ENCODE measurements at places on chromosomes 1 and 21. TPM values are rescaled to one million over a fixed set of nuclear protein-coding genes. Genes with fewer than 3 reads are reported as not detected.

RBM11 gene
- total RNA-seq = 1.4 TPM

PRAMEF9 gene
- total RNA-seq = not detected

GART gene
- total RNA-seq = 74.2 TPM

RABGAP1L gene
- total RNA-seq = 115 TPM

CD1E gene
- not detected for total RNA-seq

CLCNKB gene
- total RNA-seq = 1.9 TPM

CRYBG2 gene
- 0.54 TPM for total RNA-seq

ANGPTL1 gene
- 210 TPM for total RNA-seq

OR2L3 gene
- not detected for total RNA-seq

RGS7 gene
- total RNA-seq = 0.27 TPM

GRCh38 chr1:10986525-10986890 is 25.9 kb upstream of the TARDBP start:
- H3K27ac ChIP-seq = no peak overlapping the region
- H3K27me3 ChIP-seq = no peaks in the 10 kb centered on the region

DNA sequence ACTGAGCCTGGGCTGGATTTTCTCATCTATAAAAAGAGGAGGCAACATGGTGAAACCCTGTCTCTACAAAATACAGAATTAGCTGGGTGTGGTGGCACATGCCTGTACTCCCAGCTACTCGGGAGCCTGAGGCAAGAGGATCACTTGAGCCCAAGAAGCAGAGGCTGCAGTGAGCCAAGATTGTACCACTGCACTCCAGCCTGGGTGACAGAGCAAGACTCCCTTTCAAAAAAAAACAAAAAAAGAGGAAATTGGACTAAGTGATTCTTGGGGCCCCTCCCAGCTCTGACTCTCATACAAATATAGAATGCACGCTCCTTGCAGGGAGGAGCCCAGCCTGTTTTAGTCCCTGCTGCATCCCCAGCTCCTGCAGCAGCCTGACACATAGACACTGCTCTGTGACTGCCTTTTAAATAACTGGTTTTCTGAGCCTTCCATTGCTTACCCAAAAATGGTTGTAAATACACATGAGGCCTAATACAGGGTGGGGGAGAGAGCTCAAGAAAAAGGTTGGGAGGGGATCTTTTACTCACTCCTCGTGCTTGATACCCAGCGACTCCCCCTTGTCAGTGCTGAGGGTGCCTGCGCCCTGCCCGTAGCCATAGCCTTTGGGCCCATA is 17.2 kb downstream of the CSRP1 start:
- H3K27me3 ChIP-seq = no peaks in the 10 kb centered on the region
- ATAC-seq = no peak
- H3K4me3 ChIP-seq = no peak overlapping the region
- peak overlapping the region; percentile 97 for H3K27ac ChIP-seq
- H3K4me1 ChIP-seq = peaks cover 100% of the 10 kb centered on the region

GRCh38 chr1:67540025-67540732 is 110.0 kb upstream of the SERBP1 start:
- no peaks in the 10 kb centered on the region for H3K4me1 ChIP-seq
- no peak for ATAC-seq
- no peaks in the 10 kb centered on the region for H3K27me3 ChIP-seq
- H3K4me3 ChIP-seq = no peak overlapping the region
- H3K36me3 ChIP-seq = no peaks in the 10 kb centered on the region

DNA sequence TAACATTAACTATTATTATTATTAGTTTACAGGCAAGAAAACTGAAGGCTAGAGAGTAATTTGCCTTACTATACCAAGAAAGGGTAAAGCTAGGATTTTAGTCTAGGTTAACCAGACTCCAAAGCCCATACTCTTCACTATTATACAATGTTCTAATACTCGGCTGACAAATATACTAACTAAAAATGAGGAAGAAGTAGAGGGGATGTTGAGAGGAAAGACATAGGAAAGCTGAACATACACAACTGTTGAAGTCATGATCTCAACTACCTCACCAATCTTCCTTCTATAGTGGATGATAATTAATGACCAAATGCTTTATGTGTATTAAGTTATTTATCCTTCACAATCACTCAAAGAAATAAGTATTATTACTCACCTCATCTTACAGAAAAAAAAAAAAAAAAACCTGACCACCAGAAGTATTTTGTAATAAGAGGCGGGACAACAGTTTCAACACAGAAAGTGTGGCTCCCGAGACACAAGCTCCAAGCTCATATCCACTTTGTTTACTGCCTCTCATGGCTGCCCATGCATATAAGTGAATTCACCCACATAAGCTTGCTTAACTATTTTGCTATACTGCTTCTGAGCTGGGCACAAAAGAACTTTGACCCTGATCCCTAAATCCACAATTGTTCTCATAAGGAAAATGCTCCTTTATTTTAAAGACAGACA is 78.0 kb downstream of the USP1 start:
- H3K4me1 ChIP-seq = no peaks in the 10 kb centered on the region
- ATAC-seq = no peak
- H3K36me3 ChIP-seq = no peaks in the 10 kb centered on the region
- H3K27ac ChIP-seq = no peak overlapping the region
- H3K4me3 ChIP-seq = no peak overlapping the region

GRCh38 chr1:181314959-181315358 is 168.4 kb upstream of the CACNA1E start:
- H3K27ac ChIP-seq = no peak overlapping the region
- H3K36me3 ChIP-seq = no peaks in the 10 kb centered on the region
- peaks cover 92% of the 10 kb centered on the region for H3K27me3 ChIP-seq
- peaks cover 19% of the 10 kb centered on the region for H3K4me1 ChIP-seq

- ATAC-seq = peak; percentile 76
- no peak overlapping the region for H3K4me3 ChIP-seq
- no peaks in the 10 kb centered on the region for H3K4me1 ChIP-seq
Observed at GRCh38 chr1:64823691-64824476, 79.0 kb downstream of the RAVER2 start.

GRCh38 chr1:55197099-55197498 is 18.1 kb downstream of the USP24 start:
- H3K27ac ChIP-seq = no peak overlapping the region
- H3K36me3 ChIP-seq = no peaks in the 10 kb centered on the region

- peaks cover 84% of the 10 kb centered on the region for H3K27me3 ChIP-seq
- no peaks in the 10 kb centered on the region for H3K4me1 ChIP-seq
- ATAC-seq = no peak
- H3K36me3 ChIP-seq = no peaks in the 10 kb centered on the region
- no peak overlapping the region for H3K27ac ChIP-seq
Observed at GRCh38 chr1:36689992-36690391, 207.3 kb upstream of the CSF3R start.

DNA sequence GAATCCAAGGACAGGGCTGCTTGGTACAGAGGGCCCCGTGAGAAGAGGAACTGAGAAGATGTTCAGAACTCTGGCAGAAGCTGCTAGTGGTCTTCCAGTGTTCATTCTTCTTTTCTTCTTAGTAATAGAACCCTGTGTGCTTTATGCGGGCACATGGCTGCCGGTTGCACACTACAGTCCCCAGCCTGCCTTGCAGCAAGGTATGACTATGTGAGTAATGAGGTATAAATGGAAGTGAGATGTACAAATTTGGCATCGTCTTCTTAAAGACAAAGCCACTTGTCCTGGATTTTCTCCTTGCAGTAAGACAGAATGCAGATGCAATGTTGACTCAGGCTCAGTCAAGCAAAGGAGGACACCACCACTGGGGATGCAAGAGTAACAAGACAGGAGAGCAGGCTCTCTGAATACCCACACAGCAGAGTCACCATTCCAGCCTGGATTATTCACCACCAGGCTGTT is 15.0 kb upstream of the ATP1B1 start:
- H3K27ac ChIP-seq = no peak overlapping the region
- H3K36me3 ChIP-seq = no peaks in the 10 kb centered on the region
- peaks cover 8% of the 10 kb centered on the region for H3K4me1 ChIP-seq
- H3K4me3 ChIP-seq = no peak overlapping the region
- no peak for ATAC-seq

DNA sequence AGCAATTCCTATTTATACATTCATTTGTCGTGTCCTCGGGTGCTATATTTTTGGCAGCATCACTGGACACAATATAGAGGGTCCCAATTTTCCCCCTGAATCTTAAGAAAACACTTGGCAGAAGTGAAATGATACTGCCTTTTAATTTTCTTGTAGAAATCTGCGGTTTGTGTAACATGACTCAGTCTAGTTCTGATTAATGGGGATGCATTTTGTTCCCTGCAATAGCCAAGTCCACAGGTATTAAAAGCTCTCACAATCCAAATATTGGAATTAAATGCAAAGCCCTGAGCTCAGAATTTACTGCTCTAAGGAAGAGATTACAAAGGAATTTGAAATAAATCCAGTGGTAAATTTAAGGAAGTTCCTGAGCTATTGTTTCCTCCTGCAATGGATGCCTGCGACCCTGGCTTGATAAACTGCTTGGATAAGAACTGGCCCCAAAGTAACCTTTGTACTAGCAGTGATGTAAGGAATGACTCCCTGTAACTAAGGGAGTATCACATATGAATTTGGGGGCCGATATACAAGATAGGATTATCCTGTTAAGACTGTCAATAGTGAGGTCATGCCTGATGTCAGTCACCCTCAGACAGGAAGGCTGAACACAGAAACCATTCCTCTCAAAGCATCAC is 349.7 kb upstream of the C1orf87 start:
- no peaks in the 10 kb centered on the region for H3K27me3 ChIP-seq
- ATAC-seq = no peak
- H3K27ac ChIP-seq = no peak overlapping the region
- H3K4me1 ChIP-seq = no peaks in the 10 kb centered on the region
- no peak overlapping the region for H3K4me3 ChIP-seq

DNA sequence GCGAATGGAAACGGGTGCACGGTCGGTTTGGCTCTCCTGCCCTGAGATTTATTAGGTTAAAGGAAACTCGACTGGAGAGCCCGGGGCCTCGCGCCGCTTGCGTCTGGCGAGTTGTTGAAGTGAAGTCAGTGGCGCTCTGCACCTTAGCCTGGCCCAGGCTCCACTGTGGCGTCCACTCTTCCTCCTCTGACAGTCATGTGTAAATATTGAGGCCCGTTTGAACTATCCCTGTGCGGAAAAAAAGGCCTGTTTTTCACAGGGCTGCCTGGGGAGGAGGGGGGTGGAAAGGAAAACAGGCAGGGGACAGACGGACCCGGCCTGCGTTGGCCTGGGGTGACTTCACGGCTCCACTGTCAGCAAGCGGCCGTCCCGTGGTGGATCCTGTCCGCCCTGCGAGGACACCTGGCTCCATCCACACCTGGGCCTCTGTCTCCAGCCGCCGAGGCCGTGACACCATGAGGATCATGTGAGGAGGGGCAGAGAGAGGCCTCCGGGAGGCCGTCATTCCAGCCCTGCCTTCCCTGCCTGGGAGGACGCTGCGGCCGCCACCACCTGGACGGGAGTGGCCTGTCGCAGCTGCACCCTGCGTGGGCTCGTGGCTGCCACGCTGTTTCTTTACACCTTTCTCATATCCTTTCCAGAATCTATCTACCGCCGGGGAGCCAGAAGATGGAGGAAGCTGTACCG is 59.8 kb downstream of the FAAP20 start:
- no peaks in the 10 kb centered on the region for H3K27me3 ChIP-seq
- ATAC-seq = no peak
- no peaks in the 10 kb centered on the region for H3K36me3 ChIP-seq
- H3K4me3 ChIP-seq = no peak overlapping the region

- ATAC-seq = no peak
- peaks cover 61% of the 10 kb centered on the region for H3K36me3 ChIP-seq
- H3K4me3 ChIP-seq = no peak overlapping the region
- peaks cover 3% of the 10 kb centered on the region for H3K4me1 ChIP-seq
- H3K27me3 ChIP-seq = no peaks in the 10 kb centered on the region
Observed at GRCh38 chr21:14376854-14377253, 6.1 kb downstream of the HSPA13 start.

DNA sequence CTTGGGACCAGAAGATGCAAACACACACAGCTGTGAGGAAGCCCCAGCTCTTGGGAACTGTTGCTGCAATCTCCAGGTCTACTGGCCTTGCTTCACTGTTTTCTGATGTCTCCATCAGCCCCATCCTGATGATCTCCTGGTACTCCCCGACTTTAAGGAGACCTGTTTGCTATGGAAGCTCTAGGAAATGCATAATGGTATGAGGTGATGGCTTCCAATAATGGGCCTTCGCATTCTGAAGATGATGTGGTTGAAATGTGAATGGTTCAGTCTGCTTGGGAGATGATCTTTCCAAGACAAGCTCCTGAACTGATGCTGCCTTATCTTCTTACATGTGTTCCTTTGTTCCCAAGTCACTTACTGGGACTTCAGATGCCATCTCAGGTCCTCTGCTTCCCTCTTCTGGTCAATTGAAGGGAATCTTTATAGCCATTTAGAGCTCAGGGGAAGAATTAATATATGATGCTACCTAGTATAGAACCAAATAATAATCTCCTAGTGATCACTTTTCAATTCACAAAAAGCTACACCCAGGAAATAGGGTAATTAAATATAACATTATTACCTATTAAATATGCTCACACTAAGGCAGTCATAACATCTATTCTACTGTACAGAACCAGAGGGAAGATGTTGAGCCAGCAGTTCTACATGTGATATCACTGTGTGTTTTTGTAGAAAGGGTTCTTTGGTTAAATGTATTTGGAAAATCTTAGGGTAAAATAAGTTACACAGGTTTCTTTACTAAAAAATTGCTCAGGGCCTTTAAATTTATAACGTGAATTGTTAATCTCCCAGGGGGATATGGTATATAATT is 73.9 kb upstream of the VTCN1 start:
- no peak overlapping the region for H3K27ac ChIP-seq
- no peaks in the 10 kb centered on the region for H3K36me3 ChIP-seq
- no peaks in the 10 kb centered on the region for H3K27me3 ChIP-seq
- no peak overlapping the region for H3K4me3 ChIP-seq

- no peak for ATAC-seq
- no peak overlapping the region for H3K4me3 ChIP-seq
- no peak overlapping the region for H3K27ac ChIP-seq
- H3K4me1 ChIP-seq = no peaks in the 10 kb centered on the region
- H3K27me3 ChIP-seq = no peaks in the 10 kb centered on the region
Observed at GRCh38 chr1:178418284-178418955, 78.3 kb downstream of the CLEC20A start.

- ATAC-seq = no peak
- no peaks in the 10 kb centered on the region for H3K4me1 ChIP-seq
- H3K27ac ChIP-seq = no peak overlapping the region
- H3K36me3 ChIP-seq = no peaks in the 10 kb centered on the region
Observed at GRCh38 chr1:162228586-162228985, 148.1 kb downstream of the SPATA46 start.

GRCh38 chr1:85421179-85421578 is 43.8 kb downstream of the DDAH1 start:
- H3K36me3 ChIP-seq = no peaks in the 10 kb centered on the region
- ATAC-seq = no peak
- no peak overlapping the region for H3K4me3 ChIP-seq
- no peaks in the 10 kb centered on the region for H3K27me3 ChIP-seq

- H3K36me3 ChIP-seq = no peaks in the 10 kb centered on the region
- H3K4me3 ChIP-seq = no peak overlapping the region
- H3K27me3 ChIP-seq = peaks cover 6% of the 10 kb centered on the region
- no peak for ATAC-seq
Observed at GRCh38 chr1:209241487-209241886, 342.0 kb upstream of the CAMK1G start.
